ENCODE measurements at places on chromosomes 16 and 17.
A peak's percentile ranks its signal among the peaks of the same experiment; 100 is the strongest.

DNA sequence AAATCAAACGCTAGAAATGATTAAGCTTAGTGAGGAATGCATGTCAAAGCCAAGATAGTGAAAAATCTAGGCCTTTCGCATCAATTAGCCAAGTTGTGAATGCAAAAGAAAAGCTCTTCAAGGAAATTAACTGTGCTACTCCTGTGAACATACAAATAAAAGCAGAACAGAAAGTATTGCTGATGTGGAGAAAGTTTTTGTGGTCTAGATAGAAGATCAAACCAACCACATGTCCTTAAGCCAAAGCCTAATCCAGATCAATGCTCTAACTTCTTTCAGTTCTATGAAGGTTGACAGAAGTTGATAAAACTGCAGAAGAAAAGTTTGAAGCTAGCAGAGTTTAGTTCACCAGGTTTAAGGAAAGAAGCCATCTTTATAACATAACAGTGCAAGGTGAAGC is 1044.6 kb downstream of the CDH11 start:
- no peak for DNase-seq

GRCh38 chr17:79459003-79459655 is 151.7 kb downstream of the RBFOX3 start:
- DNase-seq: no peak

DNA sequence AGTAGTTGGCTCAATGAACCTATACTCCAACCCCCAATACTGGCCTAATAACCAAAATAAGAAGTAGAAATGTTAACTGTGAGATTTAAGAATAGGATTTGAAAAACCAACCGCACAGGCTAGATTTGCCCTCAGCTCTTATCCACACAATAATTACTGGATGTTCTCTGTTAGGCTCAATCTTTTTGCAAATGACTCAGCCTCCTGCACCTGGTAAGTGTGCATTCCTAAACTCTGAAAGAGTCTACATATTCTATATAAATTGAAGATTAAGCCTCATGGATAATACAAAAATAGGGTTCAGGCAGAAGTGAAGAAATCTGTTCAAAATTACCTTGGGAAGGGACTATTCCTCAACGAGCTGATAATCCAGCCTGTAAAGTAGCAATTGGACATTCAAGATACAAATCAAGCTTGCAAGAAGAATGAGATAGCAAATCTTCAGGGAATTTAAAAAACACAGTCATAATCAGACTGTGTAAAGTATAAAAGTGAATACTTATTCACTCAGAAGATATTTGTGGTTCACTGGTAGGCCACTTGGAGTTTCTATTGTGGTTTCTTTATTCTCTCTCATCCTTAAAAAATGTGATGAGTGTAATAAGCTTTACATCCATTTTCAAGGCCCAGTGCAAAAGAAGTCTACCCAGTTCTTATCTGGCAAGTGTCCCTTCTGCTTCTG is 931.9 kb upstream of the SOX9 start:
- no peak for DNase-seq

GRCh38 chr16:21159281-21159951 is 942 bp downstream of the LDAF1 start:
- no peak for DNase-seq

DNA sequence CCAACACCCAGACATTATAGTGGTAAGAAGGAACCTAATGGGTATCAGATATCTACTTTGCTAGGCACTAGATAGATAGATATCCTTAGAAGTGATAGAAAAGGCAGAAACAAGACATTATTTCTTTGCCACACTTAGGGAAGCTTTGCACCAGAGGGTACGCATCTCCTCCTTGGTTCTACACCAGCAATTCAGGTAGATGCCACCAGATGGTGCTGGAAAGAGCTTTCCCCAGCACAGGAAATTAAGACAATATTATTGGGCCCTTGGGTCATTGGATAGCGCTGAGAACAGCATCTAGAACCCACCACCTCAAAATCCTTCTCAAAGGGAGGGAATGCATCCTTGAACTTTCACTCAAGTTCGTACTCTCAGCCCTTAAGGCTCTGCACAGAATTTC is 173.8 kb upstream of the CCL2 start:
- DNase-seq: no peak

- no peak for DNase-seq
Measured at GRCh38 chr16:28321700-28322411, 29.5 kb downstream of the SBK1 start.

- no peak for DNase-seq
Measured at GRCh38 chr17:34582185-34582900, 3.0 kb downstream of the TMEM132E start.

- DNase-seq: no peak
Measured at GRCh38 chr16:27742333-27742732, 192.4 kb downstream of the KATNIP start.

GRCh38 chr17:49829026-49829425 is 18.8 kb downstream of the TAC4 start:
- no peak for DNase-seq

- DNase-seq: no peak
Measured at GRCh38 chr17:2344528-2344927, 7.2 kb downstream of the SGSM2 start.

- no peak for DNase-seq
Measured at GRCh38 chr17:60149691-60150582, at the start of gene CA4. CA4 (plus strand) TSS chr17:60149973; CDS start chr17:60150035, 62 bp downstream.

- DNase-seq: no peak
Measured at GRCh38 chr16:86685076-86685475, 106.7 kb downstream of the FOXL1 start.

- no peak for DNase-seq
Measured at GRCh38 chr16:2912330-2913199, 834 bp downstream of the FLYWCH1 start.

GRCh38 chr16:62288990-62289629 is 252.9 kb upstream of the CDH8 start:
- DNase-seq: no peak

DNA sequence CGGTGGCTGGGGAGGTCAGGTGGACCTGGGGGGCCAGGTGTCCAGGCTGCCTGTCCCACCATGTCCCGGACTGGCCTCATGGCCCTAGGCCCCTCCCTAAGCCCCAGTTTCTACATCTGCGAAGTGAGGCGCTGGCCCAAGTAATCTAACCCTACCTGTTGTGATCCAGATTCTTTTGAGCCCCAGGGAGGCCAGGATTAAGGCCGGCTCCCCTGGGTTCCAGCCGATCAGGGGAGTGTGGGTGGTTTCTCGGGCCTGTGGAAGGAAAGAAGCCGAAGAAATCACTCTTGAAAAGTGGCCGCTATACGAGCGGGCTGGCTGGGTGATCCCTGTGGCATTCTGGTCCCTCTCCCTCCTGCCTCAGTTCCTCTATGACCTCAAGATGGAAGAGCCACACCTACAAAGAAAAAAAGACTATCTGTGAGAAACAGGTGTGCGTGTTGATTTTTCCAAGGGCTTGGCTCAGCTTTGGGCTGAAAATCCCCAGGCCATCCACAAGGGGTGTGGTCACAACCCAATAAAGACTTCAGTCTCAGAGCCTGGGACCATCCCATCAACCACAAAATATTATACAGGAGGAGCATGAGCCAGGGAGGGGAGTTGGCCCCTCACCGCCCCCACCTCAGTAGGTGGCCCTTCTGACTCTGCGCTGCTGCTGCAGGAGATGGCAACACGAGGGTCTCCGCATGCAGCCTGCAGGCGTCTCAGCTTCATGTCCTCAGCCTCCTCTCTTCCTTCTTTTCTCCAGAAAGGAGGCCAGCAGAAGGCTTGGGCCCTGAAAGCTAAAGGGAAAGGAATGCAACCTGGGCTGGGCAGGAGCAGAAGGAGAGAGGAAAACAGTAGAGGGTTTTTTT is 20.3 kb downstream of the GPR142 start:
- DNase-seq: no peak

DNA sequence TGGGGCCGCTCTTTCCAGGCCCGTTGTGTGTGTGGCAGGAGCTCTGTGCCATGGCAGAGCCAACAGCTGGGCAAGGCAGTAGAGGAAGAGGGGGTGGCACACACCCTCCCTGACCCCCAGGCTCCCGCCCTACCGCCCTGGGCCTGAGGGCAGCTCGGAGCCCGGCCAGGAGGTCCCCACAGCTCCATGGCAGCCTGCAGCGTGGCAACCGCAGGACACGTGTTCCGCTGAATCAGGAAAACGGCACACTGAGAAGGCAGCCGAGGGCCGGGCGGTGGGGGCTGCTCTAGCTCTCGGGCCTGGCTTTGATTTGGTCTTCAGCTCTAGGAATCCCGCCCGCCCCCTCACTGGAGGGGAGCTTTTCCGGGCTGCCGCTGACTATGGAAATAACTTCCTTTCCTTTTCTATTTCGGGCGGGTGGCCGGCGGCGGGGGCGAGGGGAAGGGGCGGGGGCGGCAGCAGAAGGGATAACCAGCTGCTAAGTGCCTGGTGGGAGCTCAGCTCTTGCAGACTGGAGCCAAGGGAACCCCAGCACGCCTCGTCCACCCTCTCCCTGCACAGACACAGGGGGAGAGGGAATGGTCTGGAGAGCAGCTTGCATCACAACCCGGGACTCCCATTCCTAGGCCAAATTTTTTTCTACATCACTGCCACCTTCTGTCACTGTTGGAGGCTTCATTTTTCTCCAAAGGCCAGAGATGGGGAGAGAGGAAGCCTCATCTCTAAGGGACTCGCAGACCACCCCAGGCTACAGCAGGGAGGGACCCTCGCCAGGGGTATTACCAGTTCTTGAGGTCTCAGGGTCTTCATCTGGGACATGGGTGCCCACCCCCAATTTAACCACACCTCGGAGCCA is 24.8 kb upstream of the MRPS23 start:
- no peak for DNase-seq

- no peak for DNase-seq
Measured at GRCh38 chr16:53094013-53094630, 39.3 kb downstream of the CHD9 start.

GRCh38 chr17:63162406-63163157 is 196.5 kb downstream of the TANC2 start:
- DNase-seq: no peak

DNA sequence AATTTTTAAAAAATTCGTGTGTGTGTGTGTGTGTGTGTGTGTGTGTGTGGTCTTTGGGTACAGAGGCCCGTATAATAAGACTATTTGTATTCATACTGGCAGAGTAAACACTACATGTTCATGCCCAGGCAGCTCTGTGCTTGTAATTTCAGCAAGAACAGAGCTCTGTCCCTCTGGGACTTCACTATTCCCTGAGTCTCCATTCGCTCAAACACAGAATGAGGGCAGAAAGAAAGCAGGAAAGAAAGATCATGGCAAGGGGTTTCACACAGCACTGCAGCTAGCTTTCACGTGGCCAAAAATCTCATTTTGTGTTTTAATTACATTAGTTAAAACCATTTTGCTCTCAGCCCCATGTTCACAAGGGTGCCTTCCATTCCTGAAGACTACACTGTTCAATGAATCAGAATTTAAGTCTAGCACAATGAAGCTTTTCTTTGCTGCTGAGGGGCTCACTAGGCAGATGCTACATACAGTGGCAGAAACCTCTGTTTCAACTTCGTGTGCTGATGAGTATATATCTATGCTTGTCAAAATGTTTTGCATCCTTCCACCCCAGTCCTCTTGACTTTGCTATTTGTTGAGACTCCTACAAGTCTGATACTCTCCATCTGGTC is 198.4 kb upstream of the C17orf78 start:
- no peak for DNase-seq

GRCh38 chr17:45147581-45148182 is 593 bp upstream of the HEXIM1 start:
- peak; percentile 41 for DNase-seq

- no peak for DNase-seq
Measured at GRCh38 chr16:27084307-27085028, 17.7 kb downstream of the C16orf82 start.

DNA sequence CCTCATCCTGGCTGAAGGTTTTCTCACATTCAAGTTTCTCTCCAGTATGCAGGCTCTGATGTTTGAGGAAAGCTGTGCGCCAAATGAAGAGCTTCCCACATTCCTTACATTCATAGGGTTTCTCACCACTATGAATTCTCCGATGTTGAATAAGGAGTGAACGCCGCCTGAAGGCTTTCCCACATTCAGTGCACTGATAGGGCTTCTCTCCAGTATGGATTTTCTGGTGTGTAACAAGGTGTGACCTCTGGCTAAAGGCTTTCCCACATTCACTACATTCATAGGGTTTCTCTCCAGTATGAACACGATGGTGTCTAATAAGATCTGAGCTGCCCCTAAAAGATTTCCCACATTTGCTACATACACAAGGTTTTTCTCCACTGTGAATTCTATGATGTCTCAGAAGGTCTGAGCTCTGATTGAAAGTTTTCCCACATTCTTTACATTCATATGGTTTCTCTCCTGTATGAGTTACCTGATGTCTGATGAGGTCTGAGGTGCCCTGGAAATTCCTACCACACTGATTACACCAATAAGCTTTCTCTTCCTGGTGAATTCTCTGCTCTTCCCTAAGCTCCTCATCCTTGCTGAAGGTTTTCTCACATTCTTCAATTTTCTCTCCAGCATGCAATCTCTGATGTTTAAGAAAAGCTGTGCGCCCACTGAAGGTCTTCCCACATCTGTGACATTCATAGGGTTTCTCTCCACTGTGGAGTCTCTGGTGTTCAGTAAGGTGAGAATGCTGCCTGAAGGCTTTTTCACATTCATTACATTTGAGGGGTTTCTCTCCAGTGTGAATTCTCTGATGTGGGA is 8.9 kb downstream of the ZNF594 start:
- DNase-seq: no peak

- no peak for DNase-seq
Measured at GRCh38 chr17:76404256-76404655, 19.8 kb downstream of the SPHK1 start.

DNA sequence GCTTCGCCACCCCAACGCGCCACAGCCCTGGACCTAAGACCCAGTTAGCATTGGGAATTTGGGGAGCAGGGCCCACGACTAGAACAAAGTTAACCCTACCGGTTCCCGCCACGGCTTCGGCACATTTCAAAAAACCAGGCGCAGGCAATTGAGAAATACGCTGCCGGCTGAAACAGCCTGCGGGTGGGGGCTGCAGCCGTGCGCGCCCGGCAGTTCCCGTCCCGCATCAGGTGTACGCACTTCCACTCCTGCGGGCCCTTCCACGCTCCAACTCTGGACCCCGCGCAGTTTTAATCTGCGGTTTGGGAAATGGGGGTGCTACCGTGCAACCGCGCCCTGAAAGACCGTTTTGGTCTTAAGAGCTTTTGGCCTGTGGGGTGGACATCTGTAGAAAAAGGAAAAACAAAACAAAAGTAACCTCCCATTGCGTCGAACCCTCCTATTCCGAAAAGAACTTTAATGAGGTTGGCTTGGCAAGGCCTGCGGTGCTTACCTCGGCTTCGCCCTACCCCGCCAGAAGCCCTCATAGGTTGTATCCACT is 7.1 kb downstream of the IRX5 start:
- no peak for DNase-seq

GRCh38 chr16:50121278-50121677 is 31.8 kb upstream of the TENT4B start:
- DNase-seq: no peak

Data from stimulated activated CD8-positive, alpha-beta memory T cell treated with anti-CD3 and anti-CD28 coated beads, Interleukin-7, amount 100 ng/mL, for 1 hour (primary cell).